ENCODE measurements at places on chromosomes 16 and 17. TPM values are rescaled to one million over a fixed set of nuclear protein-coding genes. Genes with fewer than 3 reads are reported as not detected.

DNA sequence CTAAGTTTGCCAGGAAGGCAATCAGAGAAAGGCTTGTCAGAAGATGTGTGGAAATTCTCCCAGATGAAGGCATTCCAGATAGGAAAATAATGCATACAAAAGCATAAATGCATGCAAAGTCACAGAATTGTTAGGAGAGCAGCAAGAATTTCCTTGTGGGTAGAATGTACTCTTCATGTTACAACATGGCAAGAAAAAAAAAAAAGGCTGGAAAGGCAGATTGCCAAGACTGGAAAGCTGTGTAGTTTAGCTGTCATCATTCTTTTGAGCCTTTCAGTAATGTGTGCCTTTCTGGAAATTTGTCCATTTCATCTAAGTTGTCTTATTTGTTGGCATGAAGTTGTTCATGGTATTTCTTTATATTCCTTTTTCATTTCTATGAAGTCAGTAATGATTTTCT, 71.0 kb upstream of the EFCAB3 start:
- ATAC-seq, result no peak

The CLDN6 gene
- total RNA-seq, result 0.27 TPM

GRCh38 chr17:80491478-80492342, 15.3 kb upstream of the NPTX1 start:
- ATAC-seq, result peak; percentile 85

The DOC2A gene
- total RNA-seq, result 1.8 TPM

The CCL17 gene
- total RNA-seq, result not detected

GRCh38 chr17:4150096-4150495, 7.1 kb downstream of the CYB5D2 start:
- no peak for ATAC-seq

DNA sequence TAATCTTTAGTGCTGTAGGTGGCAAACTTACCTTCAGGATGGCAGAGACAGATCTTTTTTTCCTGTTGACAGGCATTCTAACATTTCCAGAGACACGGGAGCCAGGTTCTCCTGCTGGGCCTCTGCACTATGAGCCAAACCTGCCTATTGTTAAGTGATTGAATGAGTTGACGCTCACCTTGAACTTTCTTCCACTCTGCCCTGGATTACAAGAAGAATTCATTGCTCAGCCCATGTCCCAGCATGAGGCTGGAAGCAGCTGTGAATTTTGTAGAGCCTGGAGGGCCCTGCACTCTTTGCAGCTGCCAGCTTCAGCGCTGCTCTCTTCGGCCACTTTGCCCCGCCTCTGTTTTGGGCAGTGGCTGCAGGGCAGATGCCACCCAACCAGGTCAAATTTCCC, 9.4 kb upstream of the SLC7A5 start:
- no peak for ATAC-seq

The UTP4 gene
- 19.2 TPM for total RNA-seq

- ATAC-seq, result peak; percentile 95
These were observed at the start of gene SLC16A13 for GRCh38 chr17:7035591-7036368. TSS of gene SLC16A13 (plus strand) at chr17:7036015. CDS start at chr17:7036383, 368 bp downstream.

DNA sequence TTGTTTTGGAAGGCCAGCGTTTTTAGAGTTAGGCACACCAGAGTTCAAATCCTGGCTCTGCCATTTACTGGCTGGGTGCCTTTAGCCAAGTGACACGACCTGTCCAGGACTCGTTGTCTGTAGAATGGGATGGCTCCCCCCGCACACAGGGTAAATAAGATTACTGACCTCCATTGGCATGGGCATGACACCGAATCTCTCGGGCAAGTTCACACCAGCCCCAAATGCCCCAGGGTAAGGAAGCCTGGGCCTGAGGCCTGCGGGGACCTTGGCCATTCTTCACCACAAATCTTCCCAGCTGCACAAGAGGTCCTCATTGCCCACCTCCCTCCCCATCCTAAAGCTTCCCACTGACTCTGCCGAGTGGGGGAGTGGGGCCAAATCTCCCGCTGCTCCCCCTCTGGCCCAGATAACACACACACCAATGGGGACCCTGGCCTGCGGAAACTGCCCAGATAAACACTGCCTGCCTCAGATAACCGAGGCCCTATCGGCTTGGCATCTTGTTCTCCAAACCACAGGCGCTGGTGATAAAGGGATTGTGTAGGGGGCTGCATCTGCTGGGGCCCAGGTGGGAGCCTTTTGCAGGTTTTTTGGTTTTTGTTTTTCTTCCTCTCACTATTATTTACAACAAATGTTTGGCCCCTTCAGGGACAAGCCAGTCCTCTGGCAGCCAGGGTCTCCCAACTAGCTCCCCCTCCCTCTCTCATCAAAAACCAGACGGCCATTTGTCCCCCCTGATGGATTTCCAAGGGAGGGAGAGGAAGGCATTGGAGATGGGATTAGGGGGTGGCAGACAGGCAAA, 75.0 kb upstream of the LHX1 start:
- ATAC-seq, result no peak

The TGFB1I1 gene
- 1.1 TPM for total RNA-seq

The KRTAP2-3 gene
- not detected for total RNA-seq

DNA sequence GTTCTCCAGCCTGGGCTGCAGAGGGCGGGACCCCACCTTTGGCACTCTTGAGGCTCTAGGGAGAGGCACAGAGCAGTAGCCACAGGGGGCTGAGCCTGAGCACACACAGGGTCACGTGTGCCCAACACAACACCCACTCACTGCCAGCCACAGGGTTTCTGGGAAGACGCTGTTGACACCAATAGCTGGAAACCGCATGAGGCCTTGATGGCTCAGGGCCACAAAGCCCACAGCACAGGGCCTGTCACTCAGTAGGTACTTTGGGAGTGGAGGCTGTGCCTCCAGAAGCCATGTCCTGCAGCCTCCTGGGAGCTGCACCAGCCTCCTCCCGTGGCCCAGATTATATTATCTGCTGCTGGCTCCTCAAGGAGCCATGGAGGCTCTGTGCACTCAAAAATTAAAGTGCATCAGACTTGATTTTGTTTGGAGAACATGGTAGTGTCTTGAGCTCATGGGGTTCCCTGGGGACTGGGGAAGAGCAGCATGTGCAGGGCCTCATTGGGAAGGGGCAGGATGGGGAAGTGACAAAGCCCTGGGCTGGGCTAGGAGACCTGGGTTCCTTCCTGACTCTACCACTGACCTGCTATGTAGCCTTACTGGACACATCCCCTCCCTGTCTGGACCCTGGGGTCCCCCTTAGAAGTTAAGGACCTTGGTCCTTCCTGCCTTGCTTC, 12.5 kb upstream of the SREBF1 start:
- no peak for ATAC-seq

- no peak for ATAC-seq
These were observed 7.4 kb upstream of the PGS1 start for GRCh38 chr17:78371056-78371455.

DNA sequence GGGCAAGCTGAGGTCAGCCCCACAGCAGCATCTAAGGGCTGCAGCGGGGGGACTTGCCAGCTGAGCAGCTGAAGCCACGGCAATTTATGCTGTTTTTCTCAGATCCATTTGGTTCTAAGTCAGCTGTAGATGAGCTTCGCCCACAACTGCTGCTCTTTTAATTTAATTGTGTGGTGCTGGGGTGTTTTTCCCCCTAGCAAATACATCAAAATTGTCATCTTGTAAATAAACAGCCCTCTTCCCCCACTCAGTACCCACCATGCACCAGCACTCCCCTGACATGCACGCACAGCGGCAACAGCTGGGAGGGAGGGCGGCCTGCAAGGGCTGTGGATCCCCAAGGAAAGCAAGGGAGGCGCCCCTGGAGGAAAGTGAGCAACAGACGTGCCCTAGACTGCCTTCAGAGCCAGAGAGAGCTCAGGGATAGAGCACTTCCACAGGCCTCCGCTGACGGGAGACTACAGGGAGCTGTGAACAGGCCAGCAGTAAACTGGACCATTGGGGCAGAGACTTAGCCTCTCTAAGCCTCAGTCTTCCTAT, 149.5 kb downstream of the TMEM132E start:
- ATAC-seq, result no peak

GRCh38 chr17:7262935-7263800, 890 bp upstream of the CLDN7 start:
- ATAC-seq, result peak; percentile 10

DNA sequence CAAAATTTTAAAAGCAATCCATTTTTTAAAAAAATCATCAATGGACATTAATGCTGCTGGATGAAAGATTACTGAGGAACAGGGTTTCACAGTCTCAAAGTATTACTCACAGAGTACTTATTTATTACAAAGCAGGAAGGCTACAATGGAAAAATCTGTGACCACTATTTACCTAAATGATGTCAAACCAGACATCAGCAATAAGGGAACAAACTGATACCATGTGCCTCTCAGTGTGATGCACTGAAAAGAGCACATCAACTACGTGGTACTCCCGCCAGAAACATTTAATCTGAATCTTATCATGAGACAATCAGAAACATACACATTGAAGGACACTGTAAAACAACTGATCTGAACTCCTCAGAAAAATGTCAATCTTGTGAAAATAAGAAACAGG, 124.2 kb downstream of the PARN start:
- no peak for ATAC-seq

The UTS2R gene
- not detected for total RNA-seq

The MYL4 gene
- not detected for total RNA-seq

GRCh38 chr16:78385086-78385805, 285.8 kb downstream of the WWOX start:
- ATAC-seq, result no peak

- no peak for ATAC-seq
These were observed 643 bp upstream of the NPB start for GRCh38 chr17:81901167-81902022.

DNA sequence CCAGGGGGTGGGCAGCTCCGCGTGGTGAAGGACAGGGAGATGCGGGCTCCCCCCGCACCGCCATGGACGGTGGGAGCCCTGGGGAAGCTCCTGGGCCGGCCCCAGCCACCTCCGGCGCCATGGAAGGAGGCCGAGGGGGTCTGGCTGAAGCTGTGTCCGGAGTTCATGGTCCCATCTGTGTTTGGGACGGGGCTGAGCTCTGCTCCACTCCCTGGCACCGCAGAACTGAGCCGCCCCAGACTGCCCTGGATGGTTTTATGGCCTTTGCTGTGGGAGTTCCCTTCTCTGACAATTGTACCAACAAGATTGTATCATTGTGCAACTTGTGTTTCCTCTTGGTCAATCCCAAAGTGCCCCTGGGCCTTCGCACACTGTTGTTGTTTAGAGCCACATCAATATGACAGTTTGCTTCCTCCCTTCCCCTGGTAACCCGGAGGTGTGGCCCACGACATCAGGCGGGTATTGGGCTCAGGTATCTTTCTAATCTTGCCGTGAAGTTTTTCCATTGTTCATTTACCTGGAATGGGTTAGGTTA, 942 bp downstream of the KRT23 start:
- no peak for ATAC-seq

GRCh38 chr17:74231928-74232907, 18.8 kb downstream of the TTYH2 start:
- ATAC-seq, result no peak

DNA sequence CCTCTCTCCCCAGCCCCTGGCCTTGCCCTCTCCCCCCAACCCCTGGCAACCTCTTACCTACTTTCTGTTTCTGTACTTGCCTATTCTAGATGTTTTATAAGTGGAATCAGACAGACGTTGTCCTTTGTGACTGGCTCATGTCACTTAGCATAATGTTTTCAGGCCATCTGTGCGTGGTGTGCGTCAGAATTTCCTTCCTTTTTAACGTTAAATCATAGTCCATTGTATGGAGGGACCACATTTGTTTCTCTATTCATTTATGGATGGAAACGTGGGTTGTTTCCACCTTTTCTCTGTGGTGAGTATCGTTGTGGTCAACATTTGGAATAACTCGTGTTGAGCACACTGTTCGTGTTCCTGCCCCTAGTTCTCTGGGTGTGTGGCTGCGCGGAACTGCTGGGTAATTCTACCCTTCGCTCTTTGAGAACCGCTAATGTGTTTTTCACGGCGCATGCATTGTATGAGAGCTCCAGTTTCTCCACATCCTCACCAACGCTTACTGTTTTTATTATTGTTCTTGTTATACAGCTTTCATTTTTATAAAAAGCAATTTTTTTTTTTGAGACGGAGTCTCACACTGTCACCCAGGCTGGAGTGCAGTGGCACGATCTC, 26.3 kb downstream of the ACTG1 start:
- no peak for ATAC-seq

DNA sequence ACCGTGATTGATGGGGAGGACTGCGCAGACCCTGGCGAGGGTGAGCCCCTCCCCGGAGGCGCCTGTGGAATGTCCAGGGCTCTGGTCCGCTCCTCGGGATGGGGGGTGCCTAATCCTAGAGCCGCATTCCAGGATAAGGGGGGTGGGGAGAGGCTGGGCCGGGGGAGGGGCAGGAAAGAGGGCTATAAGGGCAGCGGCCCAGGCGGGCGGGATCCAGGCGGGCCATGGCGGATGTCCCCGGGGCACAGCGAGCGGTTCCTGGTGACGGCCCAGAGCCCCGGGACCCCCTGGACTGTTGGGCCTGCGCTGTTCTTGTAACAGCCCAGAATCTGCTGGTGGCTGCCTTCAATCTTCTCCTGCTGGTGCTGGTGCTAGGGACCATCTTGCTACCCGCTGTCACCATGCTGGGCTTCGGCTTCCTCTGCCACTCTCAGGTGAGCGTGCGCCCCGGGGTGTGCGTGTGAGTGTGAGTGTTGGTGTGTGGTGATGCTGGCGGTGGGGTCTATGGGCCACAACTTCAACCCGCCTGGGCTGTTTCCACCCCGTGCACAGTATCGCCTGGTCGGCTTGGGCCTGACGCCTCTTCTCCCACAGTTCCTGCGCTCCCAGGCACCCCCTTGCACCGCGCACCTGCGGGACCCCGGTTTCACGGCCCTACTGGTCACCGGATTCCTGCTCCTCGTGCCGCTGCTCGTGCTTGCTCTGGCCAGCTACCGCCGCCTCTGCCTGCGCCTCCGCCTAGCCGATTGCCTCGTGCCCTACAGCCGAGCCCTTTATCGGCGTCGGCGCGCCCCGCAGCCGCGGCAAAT, at the start of gene TMEM88:
TSS of gene TMEM88 (plus strand) at position 216 of the 809 bp plus-strand sequence. CDS start at position 225, 9 bp downstream.
- no peak for ATAC-seq

DNA sequence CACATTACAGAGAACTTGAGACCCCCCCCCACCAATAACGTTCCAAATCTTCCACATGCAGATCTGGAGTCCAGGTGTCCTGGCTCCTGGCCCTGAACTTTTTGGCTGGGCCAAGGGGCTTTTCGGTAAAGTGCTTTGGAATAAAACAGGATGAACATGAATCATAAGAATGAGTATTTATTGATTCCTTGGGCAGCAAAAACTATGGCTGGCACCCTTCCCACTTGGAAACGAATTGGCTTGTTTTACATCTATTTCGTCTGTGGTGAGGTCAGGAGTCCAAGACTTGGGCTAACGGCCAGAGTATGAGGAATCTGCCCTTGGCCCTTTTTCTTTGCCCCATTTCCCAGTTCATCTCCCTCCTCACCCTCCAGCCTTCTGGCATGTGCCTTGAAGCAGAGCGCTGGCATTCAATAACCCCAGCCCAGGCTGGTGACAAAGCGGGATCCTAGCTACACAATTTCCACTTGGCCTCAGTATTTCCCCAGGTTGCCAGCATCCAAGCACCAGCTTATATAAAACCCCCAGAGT, 4.1 kb upstream of the UBTF start:
- ATAC-seq, result no peak
